ENCODE measurements at places on chromosomes 2 and 18.
A peak's percentile ranks its signal among the peaks of the same experiment; 100 is the strongest.

DNA sequence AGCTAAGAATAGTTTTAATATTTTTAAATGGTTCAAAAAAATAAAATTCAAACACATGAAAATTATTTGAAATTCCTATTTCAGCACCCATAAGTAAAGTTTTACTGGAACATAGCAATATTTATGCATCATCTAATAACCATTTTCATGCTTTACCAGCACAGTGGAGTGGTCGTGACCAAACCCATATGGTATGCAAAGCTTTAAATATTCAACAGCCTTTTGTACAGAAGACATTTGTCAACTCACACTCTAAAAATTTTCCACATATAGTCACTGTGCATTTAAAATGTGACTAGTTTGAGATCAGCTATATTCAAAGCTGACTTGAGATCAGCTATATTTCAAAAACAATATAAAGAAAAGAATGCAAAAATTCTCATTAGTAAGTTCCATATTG lies 46.2 kb downstream of the PUM2 start:
- no peak for DNase-seq

DNA sequence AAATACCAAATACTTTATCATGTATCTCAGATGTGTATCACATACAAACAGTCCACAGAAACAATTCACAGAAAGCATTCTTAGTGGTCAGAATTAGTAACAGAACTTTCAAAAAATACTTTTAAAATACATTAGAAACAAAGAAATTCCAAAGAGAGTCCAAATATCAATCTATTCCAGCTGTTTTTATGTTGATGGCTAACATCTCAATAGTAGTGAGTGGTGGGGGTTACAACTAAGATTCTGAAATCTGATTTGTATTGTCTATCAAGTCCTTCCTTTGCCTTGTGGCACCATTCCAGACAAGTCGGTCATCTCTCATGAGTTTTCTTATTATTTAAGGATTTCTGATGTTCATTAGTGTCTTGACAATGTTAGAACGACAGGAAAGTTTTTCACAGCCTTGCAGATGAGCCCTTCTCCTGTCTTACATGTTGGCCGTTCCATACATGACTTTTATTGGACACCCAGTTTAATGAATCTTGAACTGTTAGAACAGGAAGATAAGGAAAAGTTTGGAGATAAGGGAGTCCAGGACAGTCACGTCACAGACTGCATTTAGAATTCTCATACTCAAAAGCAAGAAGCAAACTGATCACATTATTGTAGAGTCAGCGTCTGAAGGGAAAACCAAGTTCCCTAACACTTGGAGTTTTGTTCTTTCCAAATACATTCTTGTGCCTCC lies 410.3 kb downstream of the PID1 start:
- DNase-seq: no peak

- DNase-seq: peak; percentile 88
Measured at GRCh38 chr2:157327621-157328500, 2.2 kb upstream of the ERMN start.

- DNase-seq: peak; percentile 30
Measured at GRCh38 chr2:8000870-8001269, 681.0 kb upstream of the ID2 start.

DNA sequence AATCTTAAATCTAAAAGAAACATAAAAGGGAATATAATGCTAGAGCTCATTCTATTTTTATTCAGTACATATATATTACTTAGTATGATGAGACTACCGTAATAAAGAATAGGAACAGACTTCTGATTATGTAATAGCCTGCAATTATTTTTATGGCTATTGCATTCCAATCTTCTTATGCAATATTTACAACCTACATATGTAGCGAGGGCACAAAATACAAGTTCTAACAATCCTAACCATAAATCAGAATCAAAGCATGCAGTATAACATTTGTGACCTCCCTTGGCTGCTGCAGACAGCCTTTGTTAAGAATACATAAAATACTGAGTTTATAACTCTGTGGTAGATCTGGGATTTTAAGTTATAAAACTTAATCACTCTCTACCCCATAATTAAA lies 177.6 kb downstream of the BABAM2 start:
- no peak for DNase-seq

DNA sequence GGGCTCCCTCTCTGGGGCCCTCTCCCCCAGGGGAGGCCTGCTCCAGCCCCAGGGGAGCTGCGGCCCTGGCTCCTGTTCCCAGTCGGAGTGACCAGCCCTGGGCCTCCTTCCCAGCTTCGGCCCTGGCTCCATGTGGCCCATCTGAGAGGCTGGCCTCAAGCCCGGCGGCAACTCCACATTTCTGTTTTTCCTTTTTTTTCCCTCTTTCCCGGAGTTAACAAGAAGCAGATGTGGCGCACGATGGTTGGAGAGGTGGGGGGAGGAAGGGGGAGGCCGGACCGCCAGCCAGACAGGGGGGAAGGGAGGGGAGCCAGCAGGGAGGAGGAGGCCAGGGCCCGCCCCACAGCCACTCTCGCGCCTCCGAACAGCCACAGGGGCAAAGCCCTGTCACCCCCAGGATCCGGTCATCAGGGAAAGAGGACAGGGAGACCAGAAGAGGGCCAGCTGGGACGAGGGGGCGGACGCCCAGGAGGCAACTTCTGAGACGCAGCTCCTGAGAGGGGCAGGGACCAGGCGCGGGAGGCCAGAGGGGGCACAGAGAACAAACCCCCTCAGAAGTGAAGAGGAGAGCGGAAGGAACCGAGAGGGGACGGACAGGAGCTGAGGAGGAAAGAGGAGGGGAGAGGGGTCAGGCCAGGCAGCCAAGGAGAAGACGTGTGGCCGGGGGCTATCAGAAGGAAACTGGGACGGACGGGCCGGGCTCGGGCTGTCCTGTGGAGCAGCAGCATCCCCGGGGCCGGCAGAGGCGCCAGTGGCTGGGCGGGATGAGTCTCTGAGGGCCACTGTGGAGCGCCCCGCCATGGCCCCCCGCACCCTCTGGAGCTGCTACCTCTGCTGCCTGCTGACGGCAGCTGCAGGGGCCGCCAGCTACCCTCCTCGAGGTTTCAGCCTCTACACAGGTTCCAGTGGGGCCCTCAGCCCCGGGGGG lies at the start of gene EMILIN1:
Gene EMILIN1, plus strand, starts transcription at position 349 of the 928 bp plus-strand sequence. Its CDS starts 451 bp downstream, at position 800.
- no peak for DNase-seq

- DNase-seq: no peak
Measured at GRCh38 chr2:192159208-192159607, 35.5 kb downstream of the TMEFF2 start.

- no peak for DNase-seq
Measured at GRCh38 chr2:33530690-33531548, 54.5 kb downstream of the RASGRP3 start.

GRCh38 chr2:174142290-174142689 lies 106.0 kb downstream of the OLA1 start:
- DNase-seq: no peak

GRCh38 chr2:236675051-236675450 lies 105.4 kb downstream of the ACKR3 start:
- no peak for DNase-seq

GRCh38 chr2:20447437-20448245 lies 767 bp downstream of the RHOB start:
- peak; percentile 43 for DNase-seq

DNA sequence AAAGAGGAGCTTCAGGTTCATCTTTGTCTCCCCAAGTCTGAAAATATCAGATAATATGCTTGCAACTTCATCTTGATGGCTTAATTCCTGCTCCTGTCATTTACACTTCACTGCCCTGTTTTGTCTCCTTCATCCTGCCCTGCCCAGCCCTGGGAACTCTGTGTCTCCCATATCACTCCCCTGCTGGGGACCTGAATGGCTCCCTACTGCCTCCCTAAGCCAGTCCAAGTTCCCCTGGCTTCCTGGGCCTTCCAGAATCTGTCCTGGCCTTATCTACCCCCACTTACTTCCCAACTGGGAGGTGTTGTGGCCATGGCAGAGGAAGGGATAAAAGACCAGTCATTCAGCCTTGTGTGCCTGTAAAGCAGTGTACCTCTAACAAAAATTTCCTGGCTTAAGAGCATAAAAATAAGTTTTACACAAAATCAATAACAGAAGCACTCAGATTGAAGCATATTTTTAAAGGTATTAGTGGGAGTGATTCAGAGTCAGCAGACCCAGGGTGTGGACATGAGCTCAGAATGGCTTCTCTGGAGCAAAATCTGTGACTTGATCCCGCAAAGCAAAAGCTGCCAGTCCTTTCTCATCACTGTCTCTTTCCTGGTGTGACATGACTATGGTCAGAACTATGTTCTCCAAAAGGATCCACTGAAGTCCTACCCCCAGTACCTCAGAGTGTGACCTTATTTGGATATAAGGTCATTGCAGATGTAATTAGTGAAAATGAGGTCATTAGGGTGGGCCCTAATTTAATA lies 59.1 kb downstream of the INO80C start:
- no peak for DNase-seq

DNA sequence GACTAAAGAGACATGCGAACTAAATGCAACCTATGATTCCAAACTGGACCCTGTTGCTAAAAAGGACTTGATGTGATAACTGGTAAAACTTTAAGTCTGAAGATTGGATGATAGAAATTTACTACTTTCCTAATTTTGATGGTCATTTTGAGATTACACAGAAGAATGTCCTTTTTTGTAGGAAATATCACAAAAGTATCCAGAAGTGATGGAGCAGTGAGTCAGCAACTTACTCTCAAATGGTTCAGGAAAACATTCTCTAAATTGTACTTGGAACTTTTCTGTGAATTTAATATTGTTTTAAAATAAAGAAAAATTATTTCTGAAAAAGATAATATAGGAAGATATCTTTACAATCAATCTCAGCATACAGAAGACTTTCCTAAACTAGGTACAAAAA lies 19.9 kb downstream of the MBOAT2 start:
- no peak for DNase-seq

DNA sequence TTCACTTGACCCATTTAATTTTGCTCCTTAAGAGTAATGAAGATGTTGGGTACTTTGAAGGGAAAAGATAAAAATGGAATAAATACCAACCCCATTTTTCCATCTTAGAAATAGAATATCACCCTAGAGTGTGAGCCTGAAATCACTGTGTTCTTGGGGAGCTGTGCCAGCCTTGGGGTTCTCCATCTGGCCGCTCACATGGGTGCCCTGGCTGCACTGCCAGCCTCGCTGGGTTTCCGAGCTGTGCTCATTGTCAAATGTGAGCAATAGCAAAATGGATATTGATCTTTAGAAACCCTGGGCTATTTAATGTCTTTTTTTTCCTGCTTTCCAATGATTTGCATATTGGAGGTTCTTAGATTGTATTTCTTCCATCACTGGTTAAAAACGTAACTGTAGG lies 9.3 kb downstream of the APCDD1 start:
- DNase-seq: no peak

DNA sequence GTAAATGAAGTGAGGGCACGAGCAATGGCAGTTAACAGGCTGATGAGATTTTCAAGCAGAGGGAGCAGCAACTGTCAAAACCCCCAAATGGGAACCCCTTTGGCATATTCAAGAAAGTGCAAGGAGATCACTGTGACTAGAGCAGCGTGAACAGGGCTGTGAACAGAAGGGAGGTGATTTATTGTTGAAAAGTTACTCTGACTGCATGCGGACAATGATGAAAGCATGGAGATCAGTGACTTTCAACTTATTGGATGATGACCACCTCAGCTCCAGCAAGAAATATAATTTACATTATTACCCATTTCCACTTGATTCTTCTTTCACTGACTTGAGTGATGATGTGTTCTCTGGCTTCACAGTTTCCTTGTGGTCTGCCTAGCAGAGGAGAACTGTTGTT lies 187.8 kb upstream of the BOD1L2 start:
- DNase-seq: no peak

- no peak for DNase-seq
Measured at GRCh38 chr2:88024509-88024908, 8.2 kb upstream of the RNU2-63P start.

DNA sequence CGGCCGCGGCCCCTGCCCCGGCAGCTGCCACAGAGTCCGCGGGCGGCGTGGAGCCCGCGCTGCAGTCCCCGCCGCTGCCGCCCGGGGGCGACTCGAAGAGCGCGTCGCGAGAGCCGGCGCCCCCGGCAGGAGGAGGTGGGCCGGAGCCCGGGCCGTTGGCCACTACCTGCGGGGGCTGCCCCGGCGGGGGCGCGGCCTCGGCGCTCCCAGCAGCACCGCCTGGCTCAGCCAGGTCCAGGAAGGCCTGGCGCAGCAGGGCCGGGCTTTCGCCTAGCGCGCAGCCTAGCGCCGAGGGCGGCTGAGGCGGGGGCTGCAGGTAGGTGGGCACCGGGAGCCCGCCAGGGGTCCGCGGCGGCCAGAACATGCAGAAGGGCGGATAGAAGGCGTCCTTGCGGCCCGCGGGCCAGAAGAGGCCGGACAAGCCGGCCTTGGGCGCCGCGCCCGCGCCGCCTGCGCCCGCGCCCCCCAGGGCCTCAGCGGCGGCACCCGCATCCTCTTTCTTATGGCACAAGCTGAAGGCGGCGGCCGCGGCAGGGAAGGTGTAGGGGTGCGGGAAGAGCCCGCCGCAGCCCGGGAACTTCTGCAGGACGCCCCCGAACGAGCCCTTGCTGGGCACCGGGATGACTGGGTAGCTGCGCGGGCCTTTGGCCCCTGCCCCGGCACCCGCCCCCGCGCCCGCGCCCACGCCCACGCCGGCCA lies 3.9 kb downstream of the SKOR2 start:
- no peak for DNase-seq

GRCh38 chr2:191526091-191526490 lies 151.8 kb upstream of the NABP1 start:
- no peak for DNase-seq

- DNase-seq: no peak
Measured at GRCh38 chr18:25235401-25236042, 116.4 kb downstream of the ZNF521 start.

DNA sequence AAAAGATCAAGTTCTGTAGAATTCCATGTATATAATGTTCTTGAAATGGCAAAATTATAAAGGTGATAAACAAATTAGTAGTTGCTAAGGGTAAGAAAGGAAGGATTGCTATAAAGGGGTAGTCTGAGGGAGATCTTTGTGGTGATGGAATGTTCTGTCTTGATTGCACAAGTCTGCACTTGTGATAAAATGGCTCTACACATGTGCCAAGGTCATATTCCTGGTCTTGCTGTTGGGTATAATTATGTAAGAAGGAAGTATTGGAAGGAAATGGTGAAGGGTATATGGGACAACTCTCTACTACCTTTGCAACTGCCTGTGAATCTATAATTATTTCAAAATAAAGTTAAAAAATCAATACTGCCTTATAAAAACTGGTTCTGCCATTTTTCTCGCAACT lies 15.3 kb downstream of the SGPP2 start:
- DNase-seq: no peak

- DNase-seq: no peak
Measured at GRCh38 chr2:37570773-37571586, 100.5 kb downstream of the CDC42EP3 start.

GRCh38 chr2:145638675-145639074 lies 1118.8 kb upstream of the ZEB2 start:
- DNase-seq: no peak

GRCh38 chr18:21272016-21272579 lies 30.1 kb downstream of the GREB1L start:
- DNase-seq: no peak

Data from CD4-positive, alpha-beta T cell treated with Interleukin-10 for 1 hour (primary cell).